CMK (cell line): ENCODE measurements at places on chromosomes 1 and 21.

DNA sequence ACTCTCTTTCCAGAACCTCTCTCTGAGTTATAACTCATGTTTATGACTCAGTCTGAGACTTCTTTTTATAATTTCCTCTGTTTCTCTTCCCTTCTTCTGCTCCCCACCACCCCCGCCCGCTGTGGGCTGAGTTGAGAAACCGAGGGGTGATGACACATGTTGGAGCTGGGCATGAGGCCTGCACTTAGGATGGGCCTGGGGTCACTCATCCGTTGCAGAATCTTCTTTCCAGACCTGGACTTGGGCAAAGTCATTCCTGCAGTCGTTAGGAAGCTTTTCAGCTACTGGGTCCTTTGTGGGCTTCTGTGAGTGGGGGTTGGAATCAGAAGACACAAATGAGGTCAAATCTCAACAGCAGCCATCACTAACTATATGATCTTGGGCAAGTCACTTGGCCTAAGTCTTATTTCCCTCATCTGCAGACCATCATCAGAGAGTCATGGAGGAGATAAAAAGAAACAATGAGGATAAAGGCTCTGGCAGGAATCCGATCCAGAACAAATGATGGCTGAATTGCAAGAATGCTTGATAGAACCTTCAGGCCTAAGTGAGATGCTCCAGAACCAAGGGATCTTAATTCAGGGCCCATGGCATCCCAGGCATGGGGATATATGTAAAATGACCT, 53.4 kb downstream of the RPS6KA1 start:
- no peak for DNase-seq

- DNase-seq: no peak
Observed at GRCh38 chr1:40153073-40153770, 8.0 kb upstream of the RLF start.

GRCh38 chr1:228120857-228121489, 11.9 kb upstream of the MRPL55 start:
- DNase-seq: no peak

DNA sequence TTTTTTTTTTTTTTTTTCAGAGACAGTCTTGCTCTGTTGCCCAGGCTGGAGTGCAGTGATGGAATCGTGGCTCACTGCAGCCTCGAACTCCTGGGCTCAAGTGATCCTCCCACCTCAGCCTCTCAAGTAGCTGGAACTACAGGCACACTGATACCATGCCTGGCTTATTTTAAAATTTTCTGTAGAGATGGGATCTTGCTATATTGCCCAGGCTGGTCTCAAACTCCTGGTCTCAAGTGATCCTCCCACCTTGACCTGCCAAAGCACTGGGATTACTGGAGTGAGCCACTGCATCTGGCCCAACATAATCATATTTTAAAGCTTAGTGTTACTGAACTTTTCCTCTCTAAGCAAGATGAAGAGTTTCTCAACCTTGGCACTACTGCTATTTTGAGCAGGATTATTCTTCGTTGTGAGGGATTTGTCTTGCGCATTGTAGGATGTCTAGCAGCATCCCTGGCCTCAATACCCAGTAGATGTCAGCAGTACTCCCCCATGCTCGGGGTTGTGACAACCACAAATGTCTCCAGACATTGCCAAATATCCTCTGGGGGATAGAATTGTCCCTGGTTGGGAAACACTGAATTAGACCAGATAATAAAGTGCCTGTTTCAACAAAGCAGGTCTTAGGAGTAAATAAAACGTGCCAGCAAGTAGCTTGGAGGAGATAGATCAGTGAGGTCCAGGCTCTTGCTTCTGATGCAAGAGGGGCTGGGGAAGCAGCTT, 15.1 kb upstream of the THRAP3 start:
- no peak for DNase-seq

- no peak for DNase-seq
Observed at GRCh38 chr1:67687649-67688048, 2.6 kb downstream of the GADD45A start.

DNA sequence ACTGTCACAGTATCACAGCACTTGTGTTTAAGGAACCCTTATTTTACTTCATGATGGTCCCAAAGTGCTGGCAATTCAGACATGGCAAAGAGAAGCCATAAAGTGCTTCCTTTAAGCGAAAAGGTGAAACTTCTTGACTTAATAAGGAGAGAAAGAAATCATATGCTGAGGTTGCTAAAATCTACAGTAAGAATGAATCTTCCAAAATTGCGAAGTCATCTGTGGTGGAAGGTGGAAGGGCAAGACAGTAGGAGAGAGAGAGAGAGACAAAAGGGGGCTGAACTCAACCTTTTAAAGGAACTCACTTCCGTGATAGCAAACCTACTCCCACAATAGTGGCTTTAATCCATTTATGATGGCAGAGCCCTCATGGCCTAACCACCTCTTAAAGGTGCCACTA, 19.3 kb upstream of the AADACL3 start:
- no peak for DNase-seq

- peak; percentile 33 for DNase-seq
Observed at GRCh38 chr1:40712997-40713396, 21.5 kb downstream of the NFYC start.

GRCh38 chr1:169899519-169900217, 6.0 kb upstream of the SCYL3 start:
- no peak for DNase-seq

GRCh38 chr1:116380499-116381242, 7.6 kb downstream of the ATP1A1 start:
- no peak for DNase-seq

GRCh38 chr1:83065952-83066727, 932.8 kb downstream of the TTLL7 start:
- no peak for DNase-seq

- no peak for DNase-seq
Observed at GRCh38 chr1:201884425-201884824, 4.3 kb upstream of the SHISA4 start.

GRCh38 chr1:71766748-71767147, 515.6 kb downstream of the NEGR1 start:
- DNase-seq: no peak

DNA sequence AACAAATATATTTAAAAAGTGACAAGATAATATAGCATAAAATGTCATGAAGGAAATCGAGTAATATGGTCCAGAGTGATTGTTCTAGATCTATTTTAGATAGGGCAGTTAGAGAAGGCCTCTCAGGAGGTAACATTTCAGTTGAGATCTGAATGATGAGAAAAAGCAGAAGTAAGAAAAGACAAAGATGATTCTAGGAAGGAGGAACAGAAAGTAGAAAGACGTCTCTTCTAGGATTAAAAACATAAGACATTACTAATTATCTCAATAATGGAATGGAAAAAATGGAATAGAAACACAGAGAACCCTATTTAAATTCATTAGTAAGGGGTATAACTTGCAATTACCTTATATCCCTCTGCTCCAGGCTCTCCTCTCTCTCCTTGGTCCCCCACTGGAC, 130.0 kb upstream of the ZNHIT6 start:
- no peak for DNase-seq

DNA sequence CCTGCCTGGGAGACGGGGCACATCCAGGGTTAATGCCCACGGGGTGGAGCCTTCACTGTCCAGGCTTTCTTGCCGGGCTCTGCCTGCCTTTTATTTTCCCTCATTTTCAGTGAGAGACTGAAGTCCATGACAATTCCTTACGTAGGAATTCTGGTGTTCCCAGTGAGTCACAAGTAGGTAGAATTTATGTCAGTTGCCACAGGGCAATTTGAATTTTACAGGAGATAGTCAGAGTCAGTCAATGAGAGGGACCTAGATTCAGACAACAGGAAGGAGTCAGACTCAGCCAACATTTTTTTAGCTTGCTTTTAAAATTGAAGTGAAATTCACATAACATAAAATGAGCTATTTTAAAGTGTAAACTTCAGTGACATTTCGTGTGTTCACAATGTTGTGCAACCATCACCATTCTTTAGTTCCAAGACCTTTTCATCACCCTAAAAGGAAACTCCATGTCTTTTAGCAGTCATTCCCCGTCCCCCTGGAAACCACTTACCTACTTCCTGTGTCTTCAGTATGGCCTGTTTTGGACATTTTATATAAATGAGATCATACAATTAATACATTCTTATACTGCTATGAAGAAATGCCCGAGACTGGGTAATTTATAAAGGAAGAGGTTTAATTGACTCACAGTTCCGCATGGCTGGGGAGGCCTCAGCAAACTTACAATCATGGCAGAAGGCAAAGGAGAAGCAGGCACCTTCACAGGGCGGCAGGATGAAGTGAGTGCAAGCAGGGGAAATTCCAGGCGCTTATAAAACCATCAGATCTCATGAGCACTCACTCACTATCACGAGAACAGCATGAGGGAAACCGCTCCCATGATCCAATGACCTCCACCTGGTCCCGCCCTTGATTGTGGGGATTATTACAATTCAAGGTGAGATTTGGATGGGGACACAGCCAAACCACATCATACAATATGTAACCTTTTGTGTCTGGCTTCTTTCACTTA, 14.6 kb downstream of the AJAP1 start:
- DNase-seq: no peak

DNA sequence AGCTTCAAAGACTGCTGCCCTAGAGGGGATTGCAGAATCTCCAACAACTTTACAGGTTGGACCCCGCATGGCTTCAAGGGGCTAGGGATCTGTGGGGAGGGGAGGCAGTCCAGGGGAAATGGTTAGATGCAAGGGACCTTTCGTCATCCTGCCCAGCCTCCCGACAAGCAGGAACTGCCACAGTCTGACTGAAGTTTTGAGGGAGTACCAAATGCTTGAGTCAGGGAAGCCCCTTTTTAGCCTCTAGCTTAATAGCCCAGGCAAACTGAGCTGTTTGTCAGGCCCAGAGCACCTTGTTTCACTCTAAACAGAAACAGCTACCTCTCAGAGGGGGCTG, 1.1 kb downstream of the TOR3A start:
- DNase-seq: no peak

DNA sequence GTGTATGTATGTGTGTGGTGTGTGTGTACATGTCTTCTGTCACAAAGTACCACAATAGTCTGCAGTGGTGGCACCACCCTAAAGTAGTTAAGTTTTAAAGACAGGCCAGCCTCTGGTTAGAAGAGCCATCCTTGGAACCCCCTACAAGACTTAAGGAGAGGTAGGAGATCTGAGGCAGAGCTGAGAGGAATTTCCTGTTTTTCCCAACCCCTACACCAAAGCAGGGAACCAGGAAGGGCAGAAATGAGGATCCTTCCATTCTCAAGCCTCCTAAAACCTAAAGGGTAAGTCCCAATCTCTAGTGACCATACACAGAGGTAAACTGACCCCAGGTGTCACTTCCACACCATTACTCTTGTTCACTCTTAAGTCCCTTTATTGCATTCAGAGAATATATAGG, 11.1 kb downstream of the PEA15 start:
- DNase-seq: no peak

DNA sequence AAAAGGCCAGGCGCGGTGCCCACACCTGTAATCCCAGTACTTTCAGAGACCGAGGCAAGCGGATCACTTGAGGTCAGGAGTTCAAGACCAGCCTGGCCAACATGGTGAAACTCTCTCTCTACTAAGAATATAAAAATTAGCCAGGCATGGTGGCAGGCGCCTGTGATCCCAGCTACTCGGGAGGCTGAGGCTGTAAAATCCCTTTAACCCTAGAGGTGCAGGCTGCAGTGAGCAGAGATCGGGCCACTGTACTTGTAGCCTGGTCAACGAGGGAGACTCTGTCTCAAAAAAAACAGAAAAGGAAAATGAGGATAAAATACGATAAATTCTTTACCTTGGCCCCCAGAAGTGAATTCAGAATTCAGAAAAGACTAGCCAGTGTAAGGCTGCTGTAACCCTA, 1.6 kb downstream of the TMEM50B start:
- DNase-seq: no peak

- no peak for DNase-seq
Observed at GRCh38 chr1:208369658-208370057, 125.5 kb upstream of the PLXNA2 start.

DNA sequence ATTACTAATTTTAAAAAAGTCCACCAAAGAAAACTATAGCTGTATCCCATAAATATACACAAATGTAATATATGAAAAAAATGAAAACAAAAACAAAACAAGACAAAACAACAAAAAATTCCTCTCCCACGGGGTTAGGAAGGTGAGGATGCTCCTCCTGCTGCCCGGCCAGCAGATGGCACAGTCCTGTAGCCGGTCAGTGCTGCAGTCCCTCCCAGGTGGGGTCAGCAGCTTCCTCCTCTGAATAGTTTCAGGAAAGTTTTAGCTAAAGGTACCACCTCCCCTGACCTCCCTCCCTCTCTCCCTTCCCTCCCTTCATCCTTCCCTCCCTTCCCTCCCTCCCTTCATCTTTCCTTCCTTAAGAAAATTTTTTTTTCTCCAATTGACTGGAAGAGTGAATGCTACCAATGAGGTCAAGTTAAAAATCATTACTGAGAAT, 67.8 kb upstream of the BCL10 start:
- no peak for DNase-seq

- DNase-seq: peak; percentile 18
Observed at GRCh38 chr1:215710036-215710898, 143.2 kb downstream of the KCTD3 start.

- no peak for DNase-seq
Observed at GRCh38 chr21:37758982-37759381, 157.3 kb downstream of the KCNJ6 start.

DNA sequence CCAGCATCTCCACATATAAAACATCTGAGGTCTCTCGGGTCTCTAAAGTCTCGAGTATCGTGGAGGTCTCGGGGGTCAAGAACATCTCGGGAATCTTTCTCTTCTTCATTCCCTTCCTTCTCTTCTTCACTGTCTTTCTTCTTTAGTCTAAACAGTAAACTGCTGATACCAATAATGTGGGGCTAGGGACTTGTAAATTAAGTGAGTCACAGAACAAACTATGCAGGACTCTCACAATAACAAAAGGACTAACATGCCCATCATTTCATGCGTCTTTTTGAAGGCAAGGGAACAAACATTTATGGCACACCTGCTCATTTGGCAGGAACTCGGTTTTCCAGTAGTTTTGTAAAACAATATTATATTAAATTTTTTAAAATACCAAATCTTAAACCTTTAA, 32.4 kb downstream of the PRPF38A start:
- DNase-seq: no peak

DNA sequence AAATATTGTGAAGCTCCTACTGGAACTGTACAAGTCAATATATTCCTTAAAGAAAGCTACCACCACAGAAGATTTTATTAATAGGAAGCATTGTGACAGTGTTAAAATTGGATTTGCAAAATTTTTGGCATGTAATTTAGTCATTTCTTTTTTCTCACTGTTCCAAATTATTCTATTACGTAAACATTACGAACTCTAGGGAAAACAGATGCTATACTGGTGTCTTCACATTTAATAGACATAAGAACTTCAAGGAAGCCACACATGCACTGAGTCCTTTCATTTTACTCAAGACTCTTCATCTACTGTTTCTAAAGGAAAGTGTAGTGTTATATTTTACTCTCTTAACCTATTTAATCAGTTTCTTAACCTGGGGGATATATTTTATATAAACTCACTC, 135.4 kb downstream of the HMCN1 start:
- no peak for DNase-seq
